T47D (cell line): ENCODE measurements at places on chromosomes 16 and 17.

GRCh38 chr17:75487351-75488070, 27.8 kb downstream of the CASKIN2 start:
- DNase-seq = peak; percentile 36

DNA sequence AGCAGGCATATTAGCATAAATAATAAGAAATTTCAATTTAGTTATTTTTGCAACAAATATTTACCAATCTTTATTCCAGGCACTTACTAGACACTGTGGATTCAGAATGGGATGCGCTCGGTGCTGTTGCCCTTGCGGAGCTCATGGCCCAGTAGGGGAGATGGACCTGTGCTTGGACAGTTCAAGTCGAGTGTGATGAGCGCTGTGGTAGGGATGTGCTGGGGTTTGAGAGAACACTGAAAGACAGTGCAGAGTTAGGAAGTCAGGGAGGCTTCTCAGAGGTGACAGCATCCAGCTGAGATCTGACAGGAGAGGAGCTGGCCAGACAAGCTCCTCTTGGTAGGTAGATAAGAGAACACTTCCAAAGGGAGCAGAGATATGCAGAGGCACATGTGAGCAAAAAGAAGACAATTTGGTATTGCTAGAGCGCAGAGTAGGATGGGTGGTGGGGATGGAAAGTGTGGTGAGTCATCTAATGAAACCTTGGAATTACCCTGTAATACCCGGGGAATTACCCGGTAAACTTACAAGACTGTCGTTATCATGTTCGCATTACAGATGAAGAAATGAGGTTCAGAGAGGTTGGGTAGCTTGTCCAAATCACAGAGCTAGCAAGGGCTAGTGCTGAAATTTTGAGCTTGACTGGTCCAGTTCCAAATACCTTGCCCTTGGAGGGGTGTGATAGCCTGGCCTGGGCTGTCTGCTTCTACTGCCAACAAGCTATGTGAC, 298.1 kb upstream of the N4BP1 start:
- no peak for DNase-seq

DNA sequence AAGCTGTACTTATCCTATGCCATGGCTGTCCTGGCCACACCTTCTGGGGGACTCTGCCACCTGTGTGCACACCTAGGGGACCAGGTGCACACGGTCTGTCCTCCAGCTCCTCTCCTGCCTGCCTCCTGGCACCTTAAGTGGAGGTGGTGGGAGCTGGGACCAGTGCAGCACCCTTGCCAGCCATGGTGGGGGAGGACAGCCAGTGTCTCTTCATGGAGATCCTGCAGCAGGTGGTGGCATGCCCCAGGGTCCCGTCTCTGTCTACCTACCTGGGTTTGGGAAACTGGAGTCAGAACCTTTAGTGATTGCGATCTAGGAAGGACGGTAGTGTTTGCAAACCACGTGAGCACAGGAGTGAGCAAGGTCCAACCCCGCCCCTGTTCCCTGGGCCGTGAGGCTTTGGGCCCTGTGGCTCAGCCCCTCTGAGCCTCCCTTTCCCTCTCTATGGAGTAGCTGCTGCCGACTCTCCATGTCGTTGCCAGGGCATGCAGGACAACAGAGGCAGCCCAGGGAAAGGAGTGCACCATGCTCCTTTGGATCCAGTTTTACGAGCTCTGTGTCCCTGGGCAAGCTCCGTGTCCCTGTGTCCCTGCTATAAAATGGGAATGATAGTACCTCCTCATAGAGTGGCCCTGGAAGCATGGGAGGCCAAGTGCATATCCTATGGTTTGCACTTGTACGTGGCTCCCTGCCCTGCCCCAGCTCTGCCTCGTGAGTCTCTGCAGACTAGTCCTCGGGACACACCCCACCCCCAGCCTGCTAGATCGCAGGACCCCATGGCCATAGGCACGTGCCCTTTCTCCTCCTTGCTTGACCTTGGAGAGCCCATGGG, 7.1 kb downstream of the ADGRG1 start:
- no peak for DNase-seq

- DNase-seq = no peak
Observed at GRCh38 chr17:40315206-40315605, 6.2 kb downstream of the RARA start.

DNA sequence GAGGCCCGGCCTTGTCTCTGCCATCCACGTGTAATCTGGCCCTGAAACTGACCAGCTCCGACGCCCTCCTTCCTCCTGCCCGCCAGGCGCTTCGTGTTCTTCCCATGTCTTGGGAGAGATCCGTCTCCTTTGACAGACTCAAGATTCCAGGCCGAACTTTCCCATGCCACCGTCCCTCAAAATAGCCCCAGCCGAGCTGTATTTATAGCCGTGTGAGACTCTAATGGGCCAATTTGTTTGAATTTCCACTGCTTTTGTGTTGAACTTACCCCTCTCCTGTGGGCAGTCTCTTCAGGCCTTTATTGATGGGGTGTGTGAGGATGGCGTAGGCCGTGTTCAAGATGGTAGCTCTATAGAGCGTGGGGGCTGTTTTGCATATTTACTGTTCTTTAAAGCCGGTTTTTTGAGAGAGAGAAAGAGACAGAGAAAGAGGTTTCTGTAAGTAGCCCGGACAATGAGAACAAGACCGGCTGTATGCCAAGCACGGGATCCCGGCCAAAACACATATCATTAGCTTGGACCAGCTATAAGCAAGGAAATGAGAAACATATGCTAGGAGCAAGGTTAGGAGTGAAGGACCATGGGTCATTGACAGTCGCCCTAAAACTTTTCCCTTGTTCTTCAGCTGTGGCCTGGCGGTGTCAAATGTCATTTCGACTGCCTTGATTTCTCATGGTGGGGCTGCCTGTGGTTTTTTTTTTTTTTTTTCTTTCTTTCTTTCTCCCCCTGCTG, 124.5 kb upstream of the ZFHX3 start:
- DNase-seq = peak; percentile 84

DNA sequence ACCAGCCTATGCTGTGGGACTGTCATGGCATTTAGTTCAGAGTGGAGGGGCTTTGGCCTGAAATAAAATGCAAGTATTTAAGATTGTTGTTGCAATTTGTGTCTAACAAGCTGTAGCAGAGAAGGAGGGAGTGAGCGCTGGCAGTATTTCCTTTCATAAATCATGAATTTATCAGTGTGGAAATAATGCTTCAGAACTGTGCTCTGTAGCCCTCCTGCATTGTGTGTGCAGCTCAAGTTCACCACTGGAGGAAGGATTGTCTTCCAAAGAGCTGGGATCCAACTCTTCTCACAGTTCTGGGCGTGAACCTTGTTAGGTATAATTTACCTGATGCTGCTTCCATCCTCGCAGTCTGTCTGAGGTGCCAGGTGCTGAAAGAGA, 15.1 kb downstream of the SNX11 start:
- DNase-seq = no peak

GRCh38 chr17:39208893-39209292, 8.8 kb downstream of the RPL19 start:
- DNase-seq = no peak

DNA sequence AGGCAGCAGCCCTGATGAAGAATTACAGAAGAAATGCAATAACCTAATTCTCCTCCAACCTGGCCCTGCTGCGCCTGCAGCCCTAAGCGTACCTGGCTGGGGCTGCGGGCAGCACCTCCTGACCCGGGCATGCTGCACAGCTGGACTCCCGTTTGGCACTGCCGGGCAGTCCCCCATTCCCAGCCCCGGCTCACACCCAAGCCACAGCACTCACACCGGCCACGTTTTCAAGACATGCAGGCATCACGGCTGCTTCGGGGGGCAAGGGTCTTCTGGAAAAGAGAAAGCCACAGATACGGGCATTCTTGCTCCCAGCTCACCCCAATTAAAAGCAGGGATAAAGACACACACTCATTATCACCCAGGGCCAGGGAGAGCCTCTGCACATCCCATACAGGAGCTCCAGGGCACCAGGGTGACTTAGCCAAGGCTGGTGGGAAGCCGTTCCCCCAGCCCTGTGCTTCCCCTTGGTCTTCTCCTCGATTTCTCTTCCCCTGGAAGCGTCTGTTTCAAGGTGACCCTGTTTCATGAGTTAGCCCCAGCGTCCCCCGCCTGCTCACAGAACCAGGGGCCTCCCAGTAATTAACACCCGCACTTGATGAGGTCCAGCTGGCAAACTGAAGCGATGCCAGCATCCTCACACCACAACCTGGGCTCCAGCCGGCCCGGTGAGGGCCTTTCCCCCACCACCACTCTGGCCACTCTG, 216.7 kb downstream of the C16orf78 start:
- no peak for DNase-seq

GRCh38 chr16:68236137-68236825, 354 bp upstream of the ESRP2 start:
- peak; percentile 97 for DNase-seq

DNA sequence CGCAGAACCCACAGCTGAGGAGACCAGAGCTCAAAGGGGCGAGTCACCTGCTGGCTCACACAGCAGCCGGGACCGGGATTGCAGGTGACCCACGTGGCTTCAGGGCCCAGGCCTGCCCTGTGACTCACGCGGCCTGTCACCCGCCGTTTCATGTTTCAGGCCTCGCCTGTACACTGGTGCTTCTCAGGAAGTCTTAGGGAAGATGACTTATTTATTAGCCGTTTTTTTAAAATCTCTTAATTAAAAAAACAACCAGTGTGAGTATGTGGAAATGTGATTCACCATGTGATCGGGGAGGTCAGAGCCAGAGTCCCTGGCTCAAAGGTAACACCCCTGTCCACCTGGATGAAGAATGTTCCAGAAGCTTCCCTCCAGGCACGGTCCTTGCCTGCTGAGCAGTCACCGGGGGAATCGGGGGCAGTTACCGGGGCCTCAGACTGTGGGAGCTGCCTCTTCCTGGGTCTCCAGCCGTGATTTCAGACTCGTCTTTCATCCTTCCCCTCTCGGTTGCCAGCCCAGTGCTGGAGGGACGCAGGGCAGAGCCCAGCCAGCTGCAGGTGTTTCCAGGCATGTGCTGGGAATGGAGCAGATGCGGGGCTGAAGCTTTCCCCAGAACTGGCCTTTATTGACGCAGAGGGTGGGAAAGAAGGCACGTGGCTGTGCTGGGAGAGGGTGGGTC, 49.3 kb downstream of the CMIP start:
- peak; percentile 55 for DNase-seq

- peak; percentile 43 for DNase-seq
Observed at GRCh38 chr16:1579214-1579613, 32.7 kb downstream of the IFT140 start.

DNA sequence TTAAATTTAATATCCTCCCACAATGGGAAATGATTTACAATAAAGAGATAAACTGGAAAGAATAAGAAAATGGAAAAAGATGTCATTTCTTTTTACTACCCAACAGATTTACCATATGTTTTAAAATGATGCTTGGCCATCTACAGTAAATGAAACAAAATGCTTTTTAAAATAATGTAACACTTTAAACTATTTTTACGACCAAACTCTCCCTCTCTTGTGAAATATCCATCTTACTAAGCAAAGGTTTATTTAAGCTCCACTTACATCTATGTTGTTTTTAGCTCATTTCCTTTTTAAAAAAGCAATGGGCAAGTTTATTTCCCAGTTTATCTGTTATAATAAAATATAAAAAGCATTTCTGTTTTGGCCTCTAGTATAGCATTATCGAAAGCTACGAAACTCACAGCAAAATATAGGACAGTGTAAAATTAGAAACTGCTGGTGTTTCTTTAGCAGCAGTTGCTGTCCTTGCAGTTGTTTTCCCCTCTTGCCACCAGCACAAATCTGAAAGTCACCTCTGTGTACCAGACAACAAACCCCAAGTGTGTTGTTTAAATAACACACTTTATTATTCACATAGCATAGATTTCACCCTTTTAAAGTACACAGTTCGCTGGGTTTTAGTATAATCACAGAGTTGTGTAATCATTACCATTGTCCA, 195.1 kb downstream of the CDRT15L2 start:
- no peak for DNase-seq

- no peak for DNase-seq
Observed at GRCh38 chr16:13154799-13155198, 253.4 kb downstream of the SHISA9 start.
